ENCODE measurements at places on chromosomes 2 and 18.

DNA sequence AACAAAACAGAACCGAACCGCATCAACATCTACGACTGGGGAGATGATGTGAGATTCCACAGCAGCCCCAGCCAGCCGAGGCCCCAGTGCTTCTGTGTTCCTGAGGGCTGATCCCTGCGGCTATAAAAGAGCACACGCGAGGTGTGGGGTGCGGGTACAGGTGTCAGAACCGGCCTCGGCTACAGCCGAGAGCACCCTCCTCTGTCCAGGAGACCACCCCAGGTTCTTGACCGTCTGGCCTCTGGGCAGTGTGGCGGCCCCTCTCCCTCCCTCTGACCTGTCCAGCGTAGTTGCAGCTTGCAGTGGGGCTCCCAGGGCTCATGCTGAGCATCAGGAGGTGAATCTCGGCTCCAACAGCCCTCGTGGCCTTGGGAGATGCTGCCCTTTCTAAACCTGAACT is 23.7 kb downstream of the RTP5 start:
- DNase-seq = no peak

GRCh38 chr18:23226930-23227725 is 91.8 kb downstream of the CABLES1 start:
- peak; percentile 74 for DNase-seq

GRCh38 chr2:190481339-190481738 is 53.2 kb downstream of the NEMP2 start:
- DNase-seq = no peak

DNA sequence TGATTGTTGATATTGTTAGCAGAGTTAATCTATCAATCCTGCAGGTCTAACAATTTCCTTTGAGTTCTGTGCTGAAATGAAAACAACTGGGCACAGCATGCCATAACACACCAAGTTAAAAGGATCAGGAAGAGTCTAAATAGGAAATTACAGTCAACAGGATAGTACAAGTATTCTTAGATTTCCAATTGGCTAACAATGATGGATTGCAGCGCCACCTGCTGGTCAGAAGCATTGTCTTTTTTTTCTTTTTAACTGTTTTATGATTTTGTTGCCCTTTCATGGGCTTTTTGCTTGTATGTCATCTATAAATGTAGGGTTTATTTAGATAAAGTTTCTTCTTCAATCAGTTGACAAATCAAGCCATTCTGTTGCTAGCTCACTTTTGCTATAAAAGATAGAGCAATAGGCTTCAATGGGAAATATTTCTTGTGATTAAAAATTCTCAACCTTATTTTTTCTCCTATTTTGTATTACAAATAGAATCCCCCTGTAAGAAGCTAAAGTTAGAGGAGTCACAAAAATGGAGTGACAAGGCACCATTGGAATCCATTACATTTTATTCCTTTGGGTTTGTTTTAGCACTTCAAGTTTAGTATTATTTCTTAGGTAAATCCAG is 40.8 kb upstream of the RPRM start:
- peak; percentile 11 for DNase-seq

DNA sequence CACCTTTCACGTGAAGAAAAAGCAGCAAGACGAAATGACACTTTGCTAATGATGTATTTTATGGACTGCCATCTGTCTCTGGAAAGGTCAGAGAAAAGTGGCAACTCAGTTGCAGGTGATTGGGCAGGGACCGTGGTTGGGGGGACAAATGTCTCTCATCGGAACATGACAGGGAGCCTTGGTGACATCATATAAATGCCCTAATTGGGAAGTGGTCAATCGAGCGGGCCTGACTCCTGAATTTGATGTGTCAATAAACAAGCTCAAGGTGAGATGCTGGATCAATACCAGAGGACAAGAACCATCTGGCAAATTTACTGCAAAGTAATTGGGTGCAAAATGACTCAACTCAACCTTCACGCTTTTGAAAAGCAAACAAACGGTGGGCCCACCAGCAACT is 151.9 kb upstream of the SKOR2 start:
- no peak for DNase-seq

GRCh38 chr2:43051338-43051737 is 175.1 kb downstream of the ZFP36L2 start:
- no peak for DNase-seq

GRCh38 chr2:239222312-239222660 is 178.5 kb downstream of the HDAC4 start:
- DNase-seq = peak; percentile 92

DNA sequence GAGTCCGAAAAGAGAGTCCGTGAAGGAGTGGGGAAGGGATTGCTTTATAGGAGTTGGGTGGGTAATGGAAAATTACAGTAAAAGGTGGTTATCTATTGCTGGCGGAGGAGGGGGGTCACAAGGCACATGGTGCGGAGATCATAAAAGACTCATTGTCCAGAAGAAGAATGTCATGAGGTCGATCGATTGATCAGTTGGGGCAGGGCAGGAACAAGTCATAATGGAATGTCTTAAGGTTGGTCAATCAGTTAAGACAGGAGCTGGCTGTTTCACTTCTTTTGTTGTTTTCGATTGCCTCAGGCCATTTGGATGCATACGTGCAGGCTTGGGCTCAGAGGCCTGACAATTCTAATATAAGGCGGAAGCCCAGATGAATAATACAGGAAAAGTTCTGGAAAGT is 473.0 kb upstream of the TNP1 start:
- no peak for DNase-seq

GRCh38 chr2:183998797-183999190 is 599.5 kb upstream of the ZNF804A start:
- no peak for DNase-seq

DNA sequence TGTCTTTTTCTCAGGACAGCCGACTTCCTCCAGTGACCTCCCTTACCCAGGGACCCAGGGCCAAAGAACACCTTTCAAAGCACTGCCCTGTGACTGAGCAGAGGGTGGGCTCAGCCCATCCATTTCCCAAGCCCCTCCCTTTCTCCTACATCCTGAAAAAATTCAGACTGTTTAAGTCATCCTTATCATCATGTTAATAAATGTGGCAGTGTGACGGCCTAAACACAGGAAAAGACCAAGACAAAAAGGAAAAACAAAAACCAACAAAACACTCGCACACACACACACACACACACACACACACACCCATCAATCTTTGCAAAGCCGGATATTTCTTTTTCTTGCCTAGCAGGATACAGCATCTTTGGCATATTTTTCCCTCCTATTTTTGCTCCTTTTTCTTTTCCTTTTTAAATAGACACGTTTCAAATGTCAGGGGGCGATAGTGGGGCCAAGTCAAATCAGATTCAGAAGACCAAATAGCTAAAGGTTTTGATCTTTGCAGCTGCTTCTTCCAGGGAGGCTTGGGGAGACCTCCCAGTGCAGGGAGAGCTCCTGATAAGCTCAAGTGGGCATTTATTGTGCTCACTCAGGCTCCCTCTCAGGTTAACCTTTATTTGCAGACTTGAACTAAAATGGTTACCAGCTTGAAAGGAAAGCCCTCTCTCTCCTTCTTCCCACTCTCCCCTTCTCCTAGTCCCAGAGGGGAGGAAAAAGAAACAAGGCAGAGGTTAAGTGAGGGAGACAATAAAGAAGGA is 39.5 kb upstream of the NRP2 start:
- DNase-seq = no peak

GRCh38 chr18:2651981-2652380 is 3.5 kb upstream of the SMCHD1 start:
- peak; percentile 72 for DNase-seq

DNA sequence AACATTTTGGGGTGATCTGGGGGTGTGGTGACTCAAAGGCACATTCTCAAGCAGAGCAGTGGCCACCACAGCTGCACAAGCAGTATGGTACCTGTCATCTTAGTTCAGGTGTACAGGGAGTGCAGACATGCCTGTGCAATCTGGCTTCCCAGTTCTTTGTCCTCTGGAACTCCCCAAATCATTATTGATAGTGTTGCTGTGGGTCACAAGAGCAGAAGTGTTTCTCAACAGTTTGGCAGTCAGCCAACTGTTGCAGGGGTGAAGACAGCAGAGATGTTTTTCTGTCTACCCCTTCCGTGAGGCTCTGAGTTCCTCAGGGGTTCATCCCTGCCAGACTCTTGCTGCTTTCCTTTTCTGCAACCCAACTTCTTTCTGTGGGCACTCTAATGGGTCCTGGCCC is 206.5 kb upstream of the ZSWIM2 start:
- DNase-seq = peak; percentile 15

DNA sequence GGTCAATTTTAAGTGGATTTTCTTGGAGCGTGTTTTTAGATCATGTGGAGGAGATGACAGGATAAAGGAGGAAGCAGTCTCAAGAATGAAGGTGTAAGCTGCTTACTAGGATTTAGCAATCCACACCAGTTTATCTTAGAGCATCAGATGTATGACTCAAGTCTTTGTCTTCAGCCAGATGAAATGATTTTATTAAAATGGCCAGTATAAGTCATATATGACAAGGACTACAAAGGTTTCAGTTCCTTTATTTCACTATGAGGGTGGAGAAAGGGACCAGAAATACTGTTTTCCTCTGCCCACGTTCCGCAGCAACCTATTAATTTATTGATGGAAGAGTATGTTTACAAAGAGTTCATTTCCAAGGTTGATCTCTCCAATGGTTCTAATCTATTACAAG is 970.5 kb upstream of the SLC39A10 start:
- no peak for DNase-seq

DNA sequence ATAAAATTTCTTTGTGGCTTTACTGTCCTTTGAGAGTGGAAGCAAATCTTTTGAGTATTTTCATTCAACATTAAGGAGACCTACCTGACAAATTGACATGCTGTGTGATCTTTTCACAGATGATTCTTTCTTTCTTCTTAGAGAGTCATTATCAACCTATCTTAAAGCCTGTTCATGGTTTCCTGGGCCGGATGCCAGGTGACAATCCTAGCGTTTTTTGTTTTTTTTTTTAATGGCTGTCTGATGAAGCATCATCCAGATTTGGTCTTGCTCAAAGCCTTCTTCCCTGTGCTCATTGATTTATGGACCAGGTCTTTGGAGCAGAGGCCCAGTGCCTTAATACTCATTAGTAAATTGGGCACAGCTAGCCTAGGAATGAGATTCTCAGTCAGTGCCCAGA is 9.8 kb upstream of the MGAT5 start:
- DNase-seq = no peak

GRCh38 chr18:78352910-78353309 is 626.7 kb upstream of the SALL3 start:
- no peak for DNase-seq

DNA sequence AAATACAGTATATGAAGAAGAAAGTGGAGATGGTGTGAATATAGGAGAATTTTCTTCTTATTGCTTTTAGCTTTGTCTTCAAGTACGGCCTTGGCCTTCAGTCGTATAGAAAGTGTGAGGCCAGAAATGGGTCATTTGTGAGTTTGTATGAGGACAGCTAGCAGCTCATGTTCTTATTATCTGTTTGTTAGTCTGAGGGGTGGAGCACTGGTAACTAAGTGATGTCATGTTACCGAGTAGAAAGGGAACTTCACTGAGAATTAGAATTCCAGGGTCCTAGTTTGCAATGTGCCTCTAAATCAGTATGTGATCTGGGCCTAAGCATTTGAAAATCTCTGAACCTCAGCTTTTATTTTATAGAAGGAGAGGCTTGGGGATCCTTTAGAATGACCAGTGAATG is 588.6 kb downstream of the NRXN1 start:
- no peak for DNase-seq

DNA sequence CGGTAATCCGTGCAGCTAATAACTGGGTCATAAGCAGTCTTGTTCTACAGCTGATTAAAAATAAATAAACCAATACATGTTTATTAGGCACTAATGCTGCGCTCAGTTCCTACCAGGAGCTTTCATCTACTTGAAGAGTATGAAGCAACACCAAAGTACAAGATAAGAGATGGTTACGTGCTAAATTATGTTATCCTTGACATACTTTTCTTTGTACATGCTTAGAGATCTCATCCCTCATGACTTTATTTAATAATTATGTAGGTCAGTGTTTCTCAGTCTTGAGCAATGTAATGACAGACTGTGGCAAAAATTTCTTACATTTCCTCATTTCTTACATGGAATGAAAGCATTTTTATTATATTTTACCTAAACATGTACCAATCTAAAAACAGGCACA is 54.6 kb upstream of the COBLL1 start:
- peak; percentile 30 for DNase-seq

GRCh38 chr2:236917164-236917563 is 168.5 kb upstream of the COPS8 start:
- no peak for DNase-seq

DNA sequence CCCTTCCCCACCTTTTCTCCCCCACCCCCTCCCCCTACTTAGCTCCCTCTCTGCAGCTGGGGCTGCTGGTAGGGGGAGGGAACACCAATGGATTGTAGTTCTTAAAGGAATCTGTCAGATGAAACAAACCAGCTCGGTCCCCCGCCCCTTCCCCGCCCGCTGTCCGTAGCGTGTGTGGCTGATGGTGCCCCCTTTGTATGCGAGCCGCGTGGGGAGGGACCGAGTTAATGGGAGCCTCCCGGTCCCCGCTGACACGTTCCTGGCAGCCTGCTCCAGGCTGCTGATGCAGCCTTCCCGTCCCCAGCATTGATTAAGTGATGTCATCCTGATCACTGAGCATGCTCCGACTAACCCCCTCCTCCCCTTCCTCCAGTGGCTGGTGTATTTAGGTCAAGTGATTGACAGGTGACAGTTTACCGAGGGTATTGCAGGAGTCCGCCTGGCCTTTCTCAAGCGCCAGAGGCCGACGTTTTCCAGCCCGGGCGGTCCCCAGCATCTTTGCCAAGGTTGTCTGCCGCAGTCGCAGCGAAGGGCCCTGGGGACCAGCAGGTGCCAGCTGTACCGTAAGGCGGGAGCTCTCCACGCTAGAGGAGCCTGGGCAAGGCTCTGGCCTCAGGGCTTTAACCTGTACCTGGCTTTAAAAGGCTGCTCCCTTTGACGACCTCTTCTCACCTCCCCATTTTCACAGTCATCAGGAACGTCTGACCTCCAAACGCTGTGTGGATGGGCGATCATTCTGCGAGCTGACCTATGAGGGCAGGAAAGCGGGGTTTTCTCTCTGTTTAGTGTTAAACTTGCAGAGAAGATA is 1.8 kb downstream of the KIF5C start:
- DNase-seq = no peak

GRCh38 chr2:20430461-20431300 is 16.2 kb upstream of the RHOB start:
- no peak for DNase-seq

DNA sequence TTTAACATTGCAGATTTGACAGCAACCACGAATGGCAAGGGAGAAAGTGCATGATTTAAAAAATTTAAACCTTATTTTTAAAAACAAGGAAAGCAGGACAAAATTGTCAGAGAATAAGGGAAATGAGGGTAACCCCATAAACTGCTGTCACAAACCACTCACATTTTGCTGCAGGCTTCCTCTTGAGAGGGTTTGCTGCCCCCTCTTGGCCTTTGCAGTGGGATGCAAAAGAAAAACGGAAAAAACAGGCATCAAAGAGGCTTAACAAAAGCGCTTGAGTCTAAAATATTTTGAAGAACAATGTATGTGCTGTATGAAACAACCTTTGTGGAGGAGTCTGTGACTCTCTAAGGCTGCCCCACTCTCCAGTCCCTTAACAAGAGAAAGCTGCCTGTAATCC is 91.6 kb downstream of the TMX3 start:
- DNase-seq = peak; percentile 73

DNA sequence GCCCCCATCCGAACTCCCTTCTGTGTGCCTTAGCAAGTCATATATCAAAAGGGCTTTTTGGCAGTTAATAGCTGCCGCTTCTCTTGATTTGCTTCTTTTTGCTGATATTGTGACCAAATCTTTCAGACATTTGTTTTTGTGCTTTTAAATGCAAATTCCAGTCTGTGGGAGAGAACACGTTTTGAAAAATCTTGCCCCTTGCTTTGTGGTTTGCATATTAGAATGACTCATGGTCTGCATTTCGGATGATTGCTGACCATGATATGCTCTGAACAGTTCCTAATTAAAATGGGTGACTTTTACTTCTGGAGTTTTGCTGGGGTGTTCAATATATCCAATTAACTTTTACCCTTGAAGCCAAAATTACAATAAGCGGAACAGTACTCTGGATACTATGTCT is 58.2 kb upstream of the ST6GAL2 start:
- peak; percentile 30 for DNase-seq
